Fibroblast of lung (primary cell): ENCODE measurements at places on chromosomes 1 and 21. TPM values are rescaled to one million over a fixed set of nuclear protein-coding genes. Genes with fewer than 3 reads are reported as not detected.

The OR14A16 gene
- total RNA-seq, result not detected in 2 replicates

DNA sequence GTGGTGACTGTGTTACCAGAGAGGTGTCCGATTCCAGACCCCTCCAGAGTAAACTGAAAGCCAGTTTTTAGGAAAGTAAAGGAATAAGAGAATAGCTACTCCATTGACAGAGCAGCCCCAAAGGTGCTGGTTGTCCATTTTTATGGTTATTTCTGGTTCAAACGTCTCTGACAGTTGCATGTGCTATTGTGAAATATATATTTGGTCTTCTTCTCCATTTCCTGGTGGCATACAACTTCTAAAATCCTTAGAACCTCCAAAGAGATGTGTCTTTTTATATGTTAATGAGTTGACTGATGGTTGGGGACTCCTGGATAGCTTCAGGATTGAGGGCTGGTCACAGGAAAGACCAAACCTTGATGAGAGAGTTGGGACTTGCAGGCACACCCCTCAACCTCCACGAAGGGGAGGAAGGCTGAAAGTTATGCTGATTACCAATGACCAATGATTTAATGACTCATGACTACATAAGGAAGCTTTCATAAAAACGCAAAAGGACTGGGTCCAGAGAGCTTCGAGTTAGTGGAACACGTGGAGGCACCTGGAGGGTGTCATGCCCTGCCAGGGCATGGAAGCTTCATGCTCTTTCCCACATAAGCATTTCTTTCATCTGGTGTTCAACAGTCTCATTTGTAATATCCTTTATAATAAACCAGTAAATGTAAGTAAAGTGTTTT lies 100.7 kb downstream of the SLC16A1 start:
- no peaks in the 10 kb centered on the region for H3K36me3 ChIP-seq
- H3K27ac ChIP-seq, result no peak overlapping the region
- H3K4me3 ChIP-seq, result peak overlapping the region; percentile 41
- H3K4me1 ChIP-seq, result no peaks in the 10 kb centered on the region

DNA sequence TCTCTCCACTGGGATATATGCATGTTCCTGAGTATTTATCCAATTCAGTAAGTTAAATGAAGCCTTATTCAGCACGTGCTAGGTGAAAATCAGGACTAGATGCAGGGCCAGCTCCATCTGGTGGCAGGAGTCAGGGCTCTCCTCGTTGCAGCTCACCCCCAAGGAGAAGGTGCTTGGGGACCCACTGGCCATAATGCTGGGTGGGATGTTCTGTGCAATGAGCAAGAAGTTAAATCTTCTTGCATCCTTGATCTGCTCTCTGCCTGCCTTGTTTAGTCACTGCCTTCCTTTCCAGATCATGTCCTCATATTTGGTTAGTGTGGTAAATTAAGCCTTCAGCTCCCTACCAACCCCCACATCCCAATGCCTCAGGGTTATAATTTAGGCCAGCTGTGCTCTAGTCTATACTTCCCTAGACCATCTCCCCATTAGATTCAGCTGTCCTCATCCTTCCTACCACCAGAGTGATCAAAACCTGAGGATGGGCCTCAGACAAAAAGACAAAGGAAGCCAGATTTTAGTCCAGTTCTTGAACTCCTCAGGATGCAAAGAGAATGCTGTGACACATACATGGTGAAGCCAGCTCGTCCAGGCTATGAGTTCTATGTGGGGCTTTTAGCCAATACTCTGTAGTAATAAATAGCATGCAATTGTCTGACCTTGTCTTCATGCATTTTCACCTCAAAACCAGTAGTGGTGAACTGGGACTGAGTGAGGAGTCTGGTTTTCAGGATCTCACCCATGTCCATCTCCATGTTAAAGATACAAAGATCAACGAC lies 55.9 kb downstream of the SEC16B start:
- H3K4me3 ChIP-seq, result no peak overlapping the region
- peaks cover 2% of the 10 kb centered on the region for H3K4me1 ChIP-seq
- H3K27me3 ChIP-seq, result no peaks in the 10 kb centered on the region
- peak; percentile 40 for DNase-seq
- no peak overlapping the region for H3K27ac ChIP-seq
- no peaks in the 10 kb centered on the region for H3K36me3 ChIP-seq

The CACNA1S gene
- not detected in 2 replicates for total RNA-seq

DNA sequence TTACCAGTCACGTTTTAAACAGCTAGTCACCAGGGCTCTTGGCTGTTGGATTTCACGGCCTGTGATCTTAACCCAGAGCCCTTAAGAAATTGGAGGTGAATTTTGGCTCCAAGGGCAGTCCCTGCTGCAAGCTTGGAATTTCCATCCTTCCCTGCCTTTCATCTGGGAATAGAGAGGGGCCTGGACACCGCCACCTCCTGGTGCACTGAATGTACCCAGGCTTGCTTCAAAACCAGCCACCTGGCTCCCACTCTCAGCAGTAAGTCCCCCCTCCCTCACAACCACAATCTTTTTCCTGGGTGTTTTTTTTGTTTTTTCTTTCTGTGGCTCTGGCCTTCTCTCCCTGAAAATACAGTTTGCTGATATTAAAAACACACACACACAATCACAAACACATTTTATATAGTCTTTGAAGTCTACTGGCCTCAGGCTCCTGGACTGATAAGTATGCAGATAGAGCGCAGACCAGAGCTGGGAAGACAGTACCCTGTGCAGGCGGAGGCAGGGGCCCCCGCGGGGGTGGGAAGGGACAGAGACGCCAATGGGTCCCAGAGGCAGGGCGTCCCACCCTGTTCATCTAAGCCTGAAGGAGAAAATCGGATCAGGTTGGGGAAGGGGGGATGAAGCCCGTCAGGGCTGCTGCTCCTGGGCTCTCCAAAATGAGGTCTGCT lies 65.8 kb upstream of the IGSF21 start:
- no peaks in the 10 kb centered on the region for H3K4me1 ChIP-seq
- no peak overlapping the region for H3K4me3 ChIP-seq
- H3K36me3 ChIP-seq, result no peaks in the 10 kb centered on the region
- H3K27me3 ChIP-seq, result no peaks in the 10 kb centered on the region
- no peak overlapping the region for H3K27ac ChIP-seq

The NOS1AP gene
- total RNA-seq, result under 0.01 and 0.17 TPM in 2 replicates

GRCh38 chr1:22916471-22916820 lies 56.2 kb downstream of the LACTBL1 start:
- no peaks in the 10 kb centered on the region for H3K27me3 ChIP-seq
- no peak overlapping the region for H3K4me3 ChIP-seq
- H3K27ac ChIP-seq, result no peak overlapping the region
- no peaks in the 10 kb centered on the region for H3K36me3 ChIP-seq
- peak; percentile 6 for DNase-seq

DNA sequence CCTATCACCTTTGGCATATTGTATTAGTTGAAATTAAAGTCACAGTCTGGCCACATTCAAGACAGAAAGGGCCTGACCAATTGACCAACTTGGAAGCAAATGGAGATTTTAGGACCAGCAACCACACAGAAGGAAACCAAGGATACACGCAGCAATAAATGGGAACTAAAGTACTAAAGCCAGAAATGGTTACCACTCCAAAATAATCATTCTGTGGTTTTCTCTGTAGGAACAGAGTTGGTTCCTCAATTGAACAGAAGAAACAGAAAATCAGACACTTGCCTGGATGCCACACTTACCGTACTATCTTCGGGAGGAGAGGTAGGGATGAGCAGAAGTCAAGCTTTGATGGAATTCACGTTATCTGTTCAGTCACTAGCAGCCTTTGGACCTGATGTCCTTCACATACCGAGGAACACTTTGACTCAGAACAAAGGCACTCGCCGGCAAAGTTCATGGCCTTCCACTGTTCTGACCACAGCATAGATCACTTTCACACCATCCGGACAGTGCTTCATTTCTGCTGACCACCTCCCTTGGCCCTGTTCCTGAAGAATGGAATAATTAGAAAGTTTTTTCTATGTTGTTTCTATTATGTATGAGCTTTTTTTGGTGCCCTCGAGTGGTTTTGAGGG lies 96.9 kb downstream of the LPAR3 start:
- no peaks in the 10 kb centered on the region for H3K36me3 ChIP-seq
- no peaks in the 10 kb centered on the region for H3K4me1 ChIP-seq
- H3K4me3 ChIP-seq, result no peak overlapping the region
- H3K27me3 ChIP-seq, result no peaks in the 10 kb centered on the region
- DNase-seq, result no peak
- no peak overlapping the region for H3K27ac ChIP-seq

The KLHDC8A gene
- not detected in 2 replicates for total RNA-seq

The TRIM17 gene
- total RNA-seq, result 0.17 and 0.26 TPM in 2 replicates

The TPTE gene
- total RNA-seq, result not detected in 2 replicates

DNA sequence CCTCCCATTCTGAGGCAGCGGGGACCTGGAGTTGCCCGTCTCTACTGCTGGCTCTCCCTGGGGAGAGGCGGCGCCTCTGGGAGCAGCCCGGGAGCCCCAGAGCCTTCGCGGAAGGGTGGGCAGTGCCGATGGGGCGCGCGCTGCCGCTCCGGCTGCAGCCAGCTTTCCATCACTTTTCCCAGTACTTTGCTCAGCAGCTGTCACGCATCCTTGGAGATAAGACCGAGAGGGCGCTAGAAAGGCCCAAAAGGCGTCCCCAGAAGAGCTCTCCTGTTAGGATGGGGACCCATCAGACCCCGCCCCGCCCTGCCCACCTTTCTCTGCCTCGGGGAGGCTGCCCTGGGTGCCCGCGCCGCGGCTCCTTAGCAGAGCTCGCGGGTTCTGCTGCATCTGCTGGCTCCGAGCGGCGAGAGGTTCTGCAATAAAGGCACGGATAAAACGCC lies 534 bp downstream of the KCNH1 start:
- H3K27me3 ChIP-seq, result peaks cover 9% of the 10 kb centered on the region
- H3K4me3 ChIP-seq, result peak overlapping the region; percentile 55
- DNase-seq, result peak; percentile 12
- H3K27ac ChIP-seq, result no peak overlapping the region
- H3K4me1 ChIP-seq, result no peaks in the 10 kb centered on the region
- no peaks in the 10 kb centered on the region for H3K36me3 ChIP-seq

The GSTM1 gene
- 14.4 TPM in 1 of 2 replicates, not detected in the other for total RNA-seq

- H3K4me1 ChIP-seq, result no peaks in the 10 kb centered on the region
- no peaks in the 10 kb centered on the region for H3K36me3 ChIP-seq
- no peak overlapping the region for H3K4me3 ChIP-seq
- no peak for DNase-seq
- H3K27me3 ChIP-seq, result peaks cover 2% of the 10 kb centered on the region
Observed at GRCh38 chr1:14815175-14815877, 216.8 kb downstream of the KAZN start.

The CELA3A gene
- not detected in 2 replicates for total RNA-seq

DNA sequence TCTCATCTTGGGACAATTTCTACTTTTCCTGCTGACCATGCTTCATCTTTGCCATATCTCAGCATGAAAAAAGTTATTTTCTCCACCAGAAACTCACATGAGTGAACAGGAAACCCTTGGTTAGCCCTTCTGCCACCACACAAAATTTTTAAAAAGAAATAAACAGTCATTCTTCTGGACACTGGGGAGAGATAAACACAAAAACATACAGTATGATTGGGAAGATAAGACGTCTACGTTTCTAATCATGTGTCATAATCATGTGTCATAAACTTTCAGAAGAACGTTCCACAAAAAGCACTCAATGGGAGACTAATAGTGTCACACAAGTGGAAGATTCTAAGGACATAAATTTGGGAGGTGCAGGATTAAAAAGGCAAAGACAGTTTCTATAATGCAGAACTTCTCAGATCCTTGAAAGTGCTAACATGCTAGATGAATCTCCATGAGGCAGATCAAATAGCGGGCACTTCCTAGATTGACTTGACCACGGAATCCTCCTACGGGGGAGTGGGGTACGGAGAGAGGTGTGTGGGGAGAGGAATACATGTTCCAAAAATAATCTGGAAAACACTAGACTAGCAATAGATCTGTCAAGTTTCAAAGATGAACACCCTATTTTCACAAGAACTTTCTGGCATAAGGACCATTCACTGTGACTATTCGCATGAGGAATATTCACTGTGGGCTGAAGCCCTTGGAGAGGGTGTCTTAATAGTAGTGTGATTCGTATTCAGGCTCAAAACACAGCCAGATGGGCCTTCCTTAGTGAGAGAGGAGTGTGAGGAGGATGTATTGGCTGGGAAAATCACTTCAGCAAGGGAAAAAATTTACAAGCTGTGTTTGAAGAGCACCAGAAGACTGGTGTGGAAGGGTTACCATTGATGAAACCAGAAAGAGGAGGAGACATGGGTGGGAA lies 206.7 kb downstream of the SETD4 start:
- H3K27me3 ChIP-seq, result no peaks in the 10 kb centered on the region
- peak; percentile 22 for DNase-seq
- H3K27ac ChIP-seq, result no peak overlapping the region
- no peak overlapping the region for H3K4me3 ChIP-seq
- H3K36me3 ChIP-seq, result no peaks in the 10 kb centered on the region

DNA sequence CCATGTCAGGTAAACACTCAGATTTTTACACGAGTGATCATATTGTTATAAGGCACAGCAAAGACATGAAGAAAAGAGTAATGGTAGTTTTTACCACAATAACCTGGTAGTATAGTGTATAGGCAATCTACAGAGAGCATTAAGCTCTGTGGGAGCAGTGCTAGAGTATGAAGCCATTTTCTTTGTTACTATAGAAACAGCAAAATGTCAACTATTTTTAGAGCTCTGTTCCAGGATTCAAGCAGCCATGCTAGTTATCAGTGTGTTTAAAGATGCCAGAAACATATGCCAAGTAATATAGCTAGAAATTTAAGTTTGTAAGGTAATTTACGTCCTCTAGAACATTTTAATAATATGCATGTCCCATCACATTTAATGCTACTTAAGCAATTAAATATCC lies 77.6 kb upstream of the RGS18 start:
- H3K4me1 ChIP-seq, result no peaks in the 10 kb centered on the region
- DNase-seq, result no peak
- no peak overlapping the region for H3K4me3 ChIP-seq
- no peak overlapping the region for H3K27ac ChIP-seq
